ENCODE measurements at places on chromosomes 16 and 17. TPM values are rescaled to one million over a fixed set of nuclear protein-coding genes. Genes with fewer than 3 reads are reported as not detected.

- DNase-seq, result no peak
Observed at GRCh38 chr16:47139561-47140185, 4.1 kb downstream of the NETO2 start.

GRCh38 chr16:67268136-67268579 is 11.2 kb upstream of the PLEKHG4 start:
- DNase-seq, result no peak

GRCh38 chr17:66791347-66791746 is 43.6 kb upstream of the CACNG5 start:
- DNase-seq, result no peak

DNA sequence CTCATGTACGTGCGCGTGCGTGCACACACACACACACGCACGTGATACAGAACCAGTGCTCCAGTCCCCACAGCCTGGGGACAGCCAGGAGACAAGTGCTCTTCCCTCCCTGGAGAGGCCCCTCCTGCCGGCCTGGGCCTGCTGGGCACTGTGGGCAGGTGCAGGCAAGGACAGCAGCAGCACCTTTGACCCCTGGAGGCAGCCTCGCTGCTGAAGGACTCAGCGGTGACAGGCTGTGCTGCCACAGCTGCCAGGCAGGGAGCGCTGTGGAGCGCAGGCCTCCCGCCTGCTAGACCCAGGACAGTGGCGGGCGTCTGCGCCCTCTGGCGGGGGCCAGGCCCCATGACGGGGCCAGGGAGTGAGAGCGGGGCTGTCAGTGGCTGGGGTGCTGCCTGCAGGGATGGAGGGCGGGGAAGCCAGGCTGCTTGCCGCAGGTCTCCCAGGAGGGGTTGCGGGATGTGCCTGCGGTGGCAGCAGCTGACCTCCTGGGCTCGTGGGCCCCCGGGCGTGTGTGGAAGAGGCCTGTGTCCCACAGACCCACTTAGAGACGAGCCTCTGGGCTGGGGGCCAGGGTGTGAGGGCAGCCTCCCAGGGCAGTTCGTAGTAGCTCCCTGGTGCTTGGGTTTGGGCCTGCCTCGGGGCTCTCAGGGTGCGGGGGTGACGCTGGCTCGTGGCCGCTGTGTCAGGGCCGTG is 63.5 kb upstream of the PVALEF start:
- peak; percentile 94 for DNase-seq

GRCh38 chr17:76547183-76547641 is 7.4 kb downstream of the PRCD start:
- peak; percentile 86 for DNase-seq

GRCh38 chr17:51869387-51869786 is 289.1 kb downstream of the CA10 start:
- peak; percentile 84 for DNase-seq

DNA sequence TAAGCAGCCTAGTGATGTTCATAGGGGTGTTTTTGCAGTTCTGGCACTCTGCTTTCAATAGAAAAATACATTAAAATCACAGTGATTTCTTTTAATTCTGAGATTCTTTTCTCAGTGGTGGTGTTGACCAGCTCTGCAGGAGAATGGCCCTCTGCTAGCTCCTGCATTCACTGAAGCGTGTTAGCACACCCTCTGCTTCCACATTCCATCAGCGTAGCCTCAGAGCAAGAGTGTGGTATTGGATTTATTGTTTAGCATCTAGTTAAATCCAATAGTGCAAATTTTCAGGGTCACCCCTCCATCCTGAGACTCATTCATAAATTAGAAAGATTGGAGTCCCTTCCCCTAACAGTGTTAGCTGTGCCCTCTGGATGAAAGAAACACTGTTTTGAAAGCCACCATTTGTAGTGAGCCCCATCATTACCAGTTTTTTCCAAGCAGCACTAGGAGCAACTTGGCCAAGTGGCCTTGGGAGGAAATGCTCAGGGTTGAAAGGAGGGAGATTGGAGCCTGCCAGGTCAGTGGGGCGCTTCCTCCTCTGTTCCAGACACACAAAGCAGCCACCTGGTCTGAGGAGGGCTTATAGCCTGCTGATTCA is 45.7 kb downstream of the B9D1 start:
- no peak for DNase-seq

- peak; percentile 39 for DNase-seq
Observed at GRCh38 chr16:75742424-75743047, 16.2 kb upstream of the CPHXL start.

Gene MYLK3
- total RNA-seq, result 1.6 TPM
